Eye (tissue), 1 donor: ENCODE measurements at places on chromosomes 12 and 14.

GRCh38 chr12:48586361-48586760 is 16.5 kb upstream of the LALBA start:
- DNase-seq, result no peak

DNA sequence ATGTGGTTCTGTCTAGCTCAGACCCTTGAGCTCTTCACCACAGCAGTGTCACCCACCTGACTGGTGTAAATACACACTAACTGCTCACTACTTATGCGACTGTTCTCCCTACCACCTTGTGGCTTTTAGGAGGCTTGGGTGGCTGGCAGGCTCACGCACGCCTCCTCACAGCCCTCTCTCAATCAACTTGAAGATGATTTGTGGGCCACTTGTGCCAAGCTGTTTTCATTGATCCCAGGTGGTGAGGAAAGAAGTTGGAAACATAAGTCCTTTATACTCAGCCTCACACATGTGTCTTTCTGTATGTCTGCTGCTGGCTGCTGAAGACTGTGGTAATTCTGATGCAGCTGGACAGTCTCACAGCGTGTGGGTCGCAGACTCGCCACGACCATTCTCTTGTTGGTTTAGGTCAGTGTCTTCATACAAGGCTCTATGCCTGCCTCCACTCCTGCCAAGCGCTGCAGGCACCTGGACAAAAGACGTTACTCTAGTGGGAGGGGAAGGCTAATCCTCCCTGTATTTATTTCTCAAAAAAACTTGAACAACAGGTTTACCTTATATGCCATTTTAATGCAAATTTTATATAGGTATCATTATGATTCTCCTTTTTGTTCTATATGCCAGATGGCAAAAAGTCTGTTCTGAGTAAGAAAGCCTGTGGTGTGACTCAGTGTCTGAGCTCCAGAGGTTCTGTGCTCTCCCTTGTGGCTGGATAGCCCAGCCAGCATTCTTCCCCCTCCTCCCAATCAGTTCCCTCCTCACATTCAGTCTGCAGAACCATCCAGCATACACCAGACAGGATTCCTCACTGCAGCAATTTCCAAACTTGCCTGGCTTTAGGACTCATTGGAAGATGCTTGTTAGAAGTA is 115.6 kb downstream of the DIP2B start:
- peak; percentile 67 for DNase-seq

DNA sequence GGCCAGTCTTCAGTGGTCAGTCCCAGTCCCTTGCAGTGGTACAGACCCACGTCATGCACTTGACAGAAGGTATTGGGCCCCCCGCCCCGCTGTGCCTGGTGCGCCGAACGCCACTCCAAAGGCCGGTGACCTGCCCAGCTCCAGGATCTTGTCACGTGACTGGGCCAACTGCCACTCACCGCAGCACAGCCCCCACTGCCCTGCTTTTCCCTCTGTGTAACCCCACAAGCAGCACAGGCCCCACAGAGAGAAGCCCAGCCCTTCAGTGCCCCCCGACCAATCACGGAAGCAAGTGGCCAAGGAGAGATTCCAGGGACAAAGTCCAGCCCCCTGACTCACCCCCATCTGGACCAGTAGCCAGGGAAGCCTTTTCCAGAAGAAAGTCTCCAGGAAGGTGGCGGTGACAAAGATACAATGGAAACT is 498 bp downstream of the GPR132 start:
- DNase-seq, result peak; percentile 70

DNA sequence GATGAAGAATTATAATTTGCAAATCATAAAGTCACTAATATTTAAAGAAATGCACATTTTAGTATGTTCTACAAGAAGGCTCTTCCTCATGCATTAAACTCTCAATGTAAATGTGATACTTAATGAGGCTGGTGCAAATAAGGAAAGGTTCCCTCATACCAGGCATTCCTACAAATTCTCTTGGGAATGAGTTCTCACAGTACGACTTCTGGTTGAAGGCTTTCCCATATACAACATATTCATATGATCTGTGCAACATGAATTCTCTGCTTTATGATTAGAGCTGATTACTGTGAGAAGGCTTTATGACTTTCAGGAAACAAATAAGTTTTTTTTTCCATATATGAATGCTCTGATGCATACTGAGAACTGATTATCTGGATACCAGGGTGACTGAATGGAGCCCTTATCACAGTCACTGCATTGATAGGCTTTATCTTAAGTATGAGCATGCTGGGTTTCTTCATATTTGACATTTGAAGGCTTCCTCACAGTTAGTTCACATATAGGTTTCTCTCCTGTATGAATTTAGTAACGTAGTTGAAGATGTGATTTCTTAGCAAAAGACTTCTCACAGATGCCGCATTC is 293.9 kb downstream of the RAD51B start:
- peak; percentile 48 for DNase-seq

DNA sequence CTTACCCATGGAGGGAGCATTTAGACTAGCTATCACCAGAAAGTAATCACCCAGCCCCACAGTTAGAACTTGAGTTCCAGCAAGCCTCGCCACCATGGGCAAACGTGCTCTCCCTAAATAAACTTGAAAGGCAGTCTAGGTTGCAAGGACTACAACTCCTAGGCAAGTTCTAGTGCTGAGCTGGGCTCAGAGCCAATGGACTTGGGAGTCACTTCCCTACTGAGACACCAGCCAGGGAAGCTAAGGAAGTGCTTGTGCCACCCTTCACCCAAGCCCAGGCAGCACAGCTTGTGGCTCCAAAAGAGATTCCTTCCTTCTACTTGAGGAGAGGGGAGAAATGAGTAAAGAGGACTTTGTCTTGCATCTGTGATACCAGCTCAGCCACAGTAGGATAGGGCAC is 57.9 kb downstream of the SLCO1A2 start:
- no peak for DNase-seq

DNA sequence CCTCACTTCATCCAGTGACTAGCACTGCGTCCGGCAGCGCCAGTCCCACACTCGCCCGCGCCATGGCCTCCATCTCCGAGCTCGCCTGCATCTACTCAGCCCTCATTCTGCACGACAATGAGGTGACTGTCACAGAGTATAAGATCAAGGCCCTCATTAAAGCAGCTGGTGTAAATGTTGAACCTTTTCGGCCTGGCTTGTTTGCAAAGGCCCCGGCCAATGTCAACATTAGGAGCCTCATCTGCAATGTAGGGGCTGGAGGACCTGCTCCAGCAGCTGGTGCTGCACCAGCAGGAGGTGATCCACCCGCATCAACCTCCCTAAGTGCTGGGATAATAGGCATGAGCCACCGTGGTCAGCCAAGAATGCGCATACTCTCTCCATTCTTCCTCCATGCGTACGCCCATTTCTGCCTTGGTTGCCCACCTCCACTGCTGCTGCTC is 59.9 kb downstream of the IRF2BPL start:
- DNase-seq, result peak; percentile 83
